ENCODE measurements at places on chromosomes 1 and 21. TPM values are rescaled to one million over a fixed set of nuclear protein-coding genes. Genes with fewer than 3 reads are reported as not detected.

Gene CAPN8
- total RNA-seq: not detected

Gene FAM131C
- total RNA-seq: 0.85 TPM

Gene NKAIN1
- total RNA-seq: 0.26 TPM

Gene ZNF684
- total RNA-seq: 2.7 TPM

Gene C1QA
- not detected for total RNA-seq

Gene ERG
- total RNA-seq: 26.9 TPM

Gene CCDC27
- total RNA-seq: not detected

Gene OR2T11
- total RNA-seq: not detected

Gene REN
- not detected for total RNA-seq

Gene PCP4L1
- 0.26 TPM for total RNA-seq

Gene TFF1
- total RNA-seq: not detected

Gene S100A12
- total RNA-seq: not detected

Gene ADAMTS5
- 2.1 TPM for total RNA-seq

Gene GNAT2
- total RNA-seq: 0.33 TPM

Gene TPTE
- not detected for total RNA-seq

Gene ANGPTL3
- not detected for total RNA-seq

Gene INAVA
- 0.03 TPM for total RNA-seq

Gene CLCA4
- total RNA-seq: not detected

Gene SMCP
- not detected for total RNA-seq

Gene IVL
- not detected for total RNA-seq

Gene CD48
- total RNA-seq: not detected

Gene CBR3
- total RNA-seq: 5.8 TPM

Gene LRRC39
- total RNA-seq: 0.56 TPM

Gene RGS13
- total RNA-seq: not detected

Gene PPIAL4G
- not detected for total RNA-seq

Gene DIO1
- total RNA-seq: not detected

Measured in smooth muscle cell of the pulmonary artery (primary cell).